ENCODE measurements at places on chromosomes 3 and 15.

- no peak for DNase-seq
These were observed 52.1 kb upstream of the EPHB1 start for GRCh38 chr3:134743006-134743405.

DNA sequence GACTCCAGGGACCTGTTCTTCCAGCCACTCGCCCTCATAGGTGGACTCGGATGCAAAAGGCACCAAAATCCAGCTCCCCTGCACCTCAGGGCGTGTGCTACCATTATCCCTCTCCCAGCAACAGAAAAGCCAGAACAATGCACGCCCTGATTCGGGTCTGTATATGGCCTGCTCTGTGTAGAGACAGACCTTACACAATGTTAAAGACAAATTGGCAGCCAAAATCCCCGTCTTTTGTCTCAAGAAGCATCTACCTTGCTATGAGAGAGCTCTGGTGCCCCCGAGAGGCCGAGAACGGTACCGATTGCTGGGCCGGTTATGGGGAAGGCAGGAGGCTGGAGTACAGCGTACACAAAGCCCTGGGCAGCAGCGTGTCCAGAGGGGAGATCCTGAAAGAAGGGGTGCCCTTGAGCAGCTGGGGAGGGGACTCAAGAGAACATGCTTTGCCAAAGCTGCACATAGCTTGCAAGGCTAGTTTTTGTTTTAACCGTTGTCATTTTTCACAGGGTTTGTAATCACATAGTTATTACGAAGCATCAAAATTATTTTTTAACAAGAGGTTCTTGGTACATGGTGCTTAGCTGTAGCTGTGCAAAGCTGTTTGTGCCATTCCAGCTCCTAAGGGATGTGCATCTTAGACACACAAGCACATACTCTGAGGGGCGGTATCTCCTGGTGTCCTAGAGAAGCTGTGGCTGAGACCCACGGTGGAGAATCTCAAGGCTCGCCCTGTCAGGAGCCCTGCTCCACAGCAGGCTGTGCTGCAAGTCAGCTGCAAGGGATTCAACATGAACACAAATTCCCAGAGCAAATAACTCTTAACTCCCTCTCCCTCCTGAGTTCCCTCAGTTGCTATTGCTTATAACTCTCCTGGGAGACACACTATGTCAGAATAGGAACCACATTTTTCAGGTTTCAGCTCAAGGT lies 461.5 kb upstream of the PPP2R3A start:
- DNase-seq = peak; percentile 67

DNA sequence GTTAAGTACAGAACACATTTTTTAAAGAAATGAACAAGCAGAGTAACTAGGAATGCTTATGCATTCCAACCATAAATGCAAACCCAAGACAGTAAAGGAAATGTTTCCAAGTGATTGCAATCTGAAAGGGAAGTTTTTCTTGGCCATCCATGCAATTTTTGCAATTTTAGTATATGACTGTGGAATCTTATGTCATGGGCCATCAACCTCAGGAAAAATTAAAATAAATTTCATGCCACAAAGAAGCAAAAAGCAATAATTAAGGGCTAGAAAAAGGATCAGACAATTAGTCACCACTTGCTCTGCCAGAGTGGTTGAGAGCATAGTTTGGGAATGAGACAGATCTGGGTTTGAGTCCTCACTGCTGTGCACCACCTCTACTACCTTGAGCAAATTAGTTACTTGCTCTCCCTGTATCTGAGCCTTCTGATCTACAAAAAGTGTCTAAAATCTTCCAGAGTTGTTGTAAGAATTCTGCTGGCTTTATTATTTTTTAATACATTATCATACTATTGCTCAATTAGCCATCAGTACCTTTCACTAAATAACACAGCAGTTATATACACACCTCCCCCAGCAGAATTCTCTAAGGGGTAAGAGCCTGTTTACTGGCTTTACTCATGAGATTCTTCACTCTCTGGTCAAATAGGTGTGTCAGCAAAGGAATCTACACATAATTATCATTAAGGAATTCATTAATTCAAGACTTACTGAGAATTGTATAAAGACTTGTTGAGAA lies 49.7 kb upstream of the FBN1 start:
- DNase-seq = peak; percentile 98

GRCh38 chr3:15754047-15754446 lies 43.7 kb downstream of the ANKRD28 start:
- DNase-seq = peak; percentile 42

GRCh38 chr15:96285305-96285704 lies 45.2 kb upstream of the NR2F2 start:
- DNase-seq = peak; percentile 96

GRCh38 chr3:73480187-73480672 lies 144.5 kb downstream of the PDZRN3 start:
- DNase-seq = peak; percentile 44

- DNase-seq = peak; percentile 96
These were observed 187.9 kb downstream of the OPA1 start for GRCh38 chr3:193780810-193781478.

DNA sequence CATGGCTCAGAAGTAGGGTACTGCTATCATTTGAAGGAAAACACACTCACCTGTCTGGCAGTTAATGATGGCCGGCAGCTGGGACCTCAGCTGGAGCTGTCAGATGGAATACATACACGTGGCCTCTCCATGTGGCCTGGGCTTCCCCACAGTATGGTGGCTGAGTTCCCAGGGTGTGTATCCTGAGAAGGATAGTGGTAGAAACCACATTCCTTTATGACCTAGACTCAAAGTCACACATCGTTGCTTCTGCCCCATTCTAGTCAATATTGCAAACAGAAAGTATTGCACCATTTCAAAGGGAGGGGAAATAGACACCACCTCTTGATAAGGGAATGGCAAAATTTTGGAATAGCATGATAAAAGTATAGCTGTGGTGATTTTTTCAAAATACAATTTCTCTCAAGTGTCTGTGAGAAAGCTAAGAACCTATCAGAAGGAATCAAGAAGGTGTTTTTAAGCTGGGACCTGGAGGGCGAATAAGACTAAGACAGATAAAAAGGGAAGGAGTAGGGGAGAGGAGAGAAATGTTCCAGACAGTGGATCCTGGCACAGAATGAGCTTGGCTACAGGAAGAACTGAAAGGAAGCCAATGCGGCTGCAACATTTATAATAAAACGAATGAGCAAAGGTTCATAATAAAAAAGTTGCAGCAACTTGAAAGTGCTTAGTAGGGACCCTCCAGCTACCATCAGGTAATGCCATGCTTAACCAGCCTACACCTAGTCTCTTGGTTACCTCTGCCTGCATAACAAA lies 40.1 kb upstream of the GALNT15 start:
- no peak for DNase-seq

DNA sequence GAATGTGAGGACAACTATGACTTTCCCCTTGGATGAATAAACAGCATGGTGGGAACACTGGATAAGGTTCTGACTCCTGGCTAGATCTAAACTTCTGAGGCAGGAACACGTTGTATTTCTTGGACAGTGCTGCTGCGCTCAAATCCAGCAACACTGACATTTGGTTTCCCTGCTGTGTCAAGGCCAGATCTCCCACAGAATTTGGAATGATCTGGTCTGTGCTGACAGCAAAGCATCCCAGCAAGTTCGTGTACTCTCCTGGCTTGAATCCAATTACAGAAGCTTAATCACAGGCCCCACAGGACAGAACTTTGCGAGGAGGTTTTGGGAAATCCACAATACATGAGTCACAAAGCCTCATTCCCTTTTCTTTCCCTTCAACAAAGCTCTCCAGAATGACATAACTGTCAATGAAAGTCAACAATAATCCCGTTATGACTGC lies 92.5 kb downstream of the ADAMTS9 start:
- peak; percentile 96 for DNase-seq

GRCh38 chr15:49473031-49473430 lies 50.0 kb downstream of the FGF7 start:
- DNase-seq = no peak

GRCh38 chr3:159941038-159942000 lies 47.3 kb upstream of the IL12A start:
- peak; percentile 34 for DNase-seq

DNA sequence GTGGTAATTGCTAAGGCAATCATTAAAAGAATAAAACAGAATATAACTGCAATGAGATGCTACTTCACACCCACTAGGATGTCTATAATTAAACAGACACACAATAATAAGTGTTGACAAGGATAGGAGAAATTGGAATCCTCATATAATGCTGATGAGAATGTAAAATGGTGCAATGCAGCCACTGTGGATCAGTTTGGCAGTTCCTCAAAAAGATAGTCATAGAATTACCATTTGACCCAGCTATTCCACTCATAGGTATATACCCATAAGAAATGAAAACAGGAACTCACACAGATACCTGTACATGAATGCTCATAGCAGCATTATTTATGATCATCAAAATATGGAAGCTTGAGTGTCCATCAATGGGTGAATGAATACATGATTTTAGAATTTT lies 9.6 kb upstream of the RNF111 start:
- DNase-seq = no peak

- DNase-seq = no peak
These were observed 64.5 kb upstream of the MLF1 start for GRCh38 chr3:158506456-158506855.

DNA sequence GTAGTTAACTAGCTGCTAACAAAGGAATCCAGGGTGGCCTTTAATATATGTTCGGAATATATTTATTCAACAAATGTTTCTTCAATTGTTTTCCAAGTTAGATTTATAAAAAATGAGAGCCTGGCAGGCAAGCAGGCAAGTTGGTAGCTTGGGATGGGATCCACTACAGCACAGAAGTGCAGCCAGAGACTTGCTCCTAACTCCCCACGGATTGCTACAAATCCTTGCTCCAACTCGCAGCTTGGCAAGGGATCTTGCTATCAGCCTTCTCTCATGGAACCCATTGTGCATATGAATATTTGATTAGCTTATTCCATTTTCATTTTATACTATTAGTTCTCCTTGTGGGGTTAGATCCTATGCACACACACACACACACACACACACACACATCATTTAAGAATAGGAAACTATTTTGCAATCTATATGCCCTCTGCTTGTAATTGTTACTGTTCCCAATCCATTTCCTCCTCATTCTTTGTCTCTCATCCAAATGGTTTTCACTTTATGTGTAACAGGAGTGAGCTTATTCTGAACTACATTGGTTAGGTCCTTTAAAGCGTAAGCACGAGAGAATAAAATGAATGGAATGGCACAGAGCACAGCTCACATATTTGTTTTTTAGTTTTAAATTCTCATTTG lies 505.6 kb downstream of the LPP start:
- no peak for DNase-seq

- no peak for DNase-seq
These were observed 47.9 kb downstream of the ZNF710 start for GRCh38 chr15:90049030-90049429.

DNA sequence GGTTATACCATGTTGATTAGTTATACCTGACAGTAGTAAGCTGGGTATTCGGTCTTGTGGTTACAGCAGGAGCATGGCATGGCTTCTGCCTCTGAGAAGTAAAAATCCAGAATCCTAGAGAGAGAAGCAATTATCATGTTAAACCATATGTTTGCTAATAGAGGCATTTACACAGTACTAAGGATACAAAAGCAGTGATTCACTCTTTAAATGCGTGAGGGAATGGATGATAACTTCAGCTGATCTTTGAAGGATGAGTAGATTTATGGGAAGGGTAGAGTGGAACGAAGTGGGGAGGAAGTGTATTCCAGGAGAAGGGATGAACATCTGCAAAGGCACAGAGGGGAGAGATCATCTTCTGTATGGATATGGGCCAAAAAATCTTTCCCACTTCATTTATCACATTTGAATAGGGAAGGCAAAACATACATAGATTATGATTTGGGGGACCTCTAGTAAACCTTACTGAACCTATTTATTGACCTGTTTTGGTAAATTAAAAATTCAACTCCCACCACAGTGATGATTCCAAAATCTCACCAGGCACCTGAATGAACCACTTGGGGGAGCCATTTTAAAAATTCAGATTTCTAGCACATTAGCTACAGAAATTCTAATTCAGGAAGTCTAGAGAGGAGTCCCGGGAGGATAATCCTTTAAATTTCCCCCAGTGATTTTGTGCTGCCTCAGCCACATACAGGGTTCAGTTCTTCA lies 35.1 kb downstream of the IGSF10 start:
- peak; percentile 78 for DNase-seq

GRCh38 chr3:9384141-9384828 lies 13.1 kb upstream of the SETD5 start:
- peak; percentile 25 for DNase-seq

DNA sequence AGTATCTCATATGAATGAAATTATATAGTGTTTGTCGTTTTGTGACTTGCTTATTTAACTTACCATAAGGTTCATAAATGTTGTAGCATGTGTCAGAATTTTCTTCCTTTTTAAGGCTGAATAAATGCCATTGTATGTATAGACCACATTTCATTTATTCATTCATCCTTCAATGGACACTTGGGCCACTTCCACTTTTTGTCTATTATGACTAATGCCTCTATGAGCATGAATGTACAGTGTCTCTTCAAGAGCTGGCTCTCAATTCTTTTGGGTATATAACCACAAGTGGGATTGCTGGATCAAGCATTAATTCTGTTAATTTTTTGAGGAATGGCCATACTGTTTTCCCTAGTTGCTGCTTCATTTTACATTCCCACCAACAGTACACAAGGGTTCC lies 156.1 kb downstream of the VPS8 start:
- DNase-seq = no peak

DNA sequence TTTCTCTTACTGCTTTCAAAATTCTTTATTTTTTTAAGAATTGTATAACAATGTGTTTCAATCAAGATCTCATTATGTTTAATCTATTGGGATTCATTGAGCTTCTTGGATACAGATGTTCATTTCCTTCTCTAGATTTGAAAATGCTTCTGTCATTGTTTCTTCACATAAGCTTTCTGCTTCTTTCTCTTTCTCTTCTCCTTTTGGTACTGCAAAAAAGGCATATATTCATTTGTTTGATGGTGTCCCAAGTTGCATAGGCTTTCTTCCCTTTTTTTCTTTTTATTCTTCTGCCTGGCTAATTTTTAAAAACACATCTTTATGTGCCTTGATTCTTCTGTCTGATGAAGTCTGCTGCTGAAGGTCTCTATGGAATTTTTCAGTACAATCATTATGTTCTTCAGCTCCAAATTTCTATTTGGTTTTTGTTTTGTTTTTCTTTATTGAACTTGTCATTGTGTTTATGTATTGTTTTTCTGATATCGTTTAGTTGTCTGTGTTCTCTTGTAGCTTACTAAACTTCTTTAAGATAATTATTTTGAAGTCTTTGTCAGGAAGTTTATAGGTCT lies 88.9 kb downstream of the DTWD1 start:
- DNase-seq = no peak
